ENCODE measurements at places on chromosomes 1 and 21. TPM values are rescaled to one million over a fixed set of nuclear protein-coding genes. Genes with fewer than 3 reads are reported as not detected.

ZNF691 gene
- polyA plus RNA-seq: 10.8 TPM

SPRR2D gene
- polyA plus RNA-seq: not detected

NUF2 gene
- polyA plus RNA-seq: 0.25 TPM

LDLRAP1 gene
- 6.7 TPM for polyA plus RNA-seq

CA14 gene
- polyA plus RNA-seq: 0.89 TPM

SLFNL1 gene
- 0.13 TPM for polyA plus RNA-seq

ESRRG gene
- 2.5 TPM for polyA plus RNA-seq

AGMAT gene
- polyA plus RNA-seq: 8.1 TPM

DYNLT5 gene
- 0.55 TPM for polyA plus RNA-seq

OR10Z1 gene
- polyA plus RNA-seq: not detected

RAB42 gene
- 0.34 TPM for polyA plus RNA-seq

PLD5 gene
- 0.03 TPM for polyA plus RNA-seq

NTRK1 gene
- polyA plus RNA-seq: 0.65 TPM

HMGCS2 gene
- 0.10 TPM for polyA plus RNA-seq

PBXIP1 gene
- polyA plus RNA-seq: 54.8 TPM

GBP1 gene
- polyA plus RNA-seq: 3.3 TPM

TEX38 gene
- not detected for polyA plus RNA-seq
